ENCODE measurements at places on chromosomes 3 and 15.

GRCh38 chr15:39783244-39783820 is 691 bp upstream of the FSIP1 start:
- no peak for DNase-seq

- peak; percentile 30 for DNase-seq
These were observed 11.0 kb downstream of the SHOX2 start for GRCh38 chr3:158095111-158095813.

DNA sequence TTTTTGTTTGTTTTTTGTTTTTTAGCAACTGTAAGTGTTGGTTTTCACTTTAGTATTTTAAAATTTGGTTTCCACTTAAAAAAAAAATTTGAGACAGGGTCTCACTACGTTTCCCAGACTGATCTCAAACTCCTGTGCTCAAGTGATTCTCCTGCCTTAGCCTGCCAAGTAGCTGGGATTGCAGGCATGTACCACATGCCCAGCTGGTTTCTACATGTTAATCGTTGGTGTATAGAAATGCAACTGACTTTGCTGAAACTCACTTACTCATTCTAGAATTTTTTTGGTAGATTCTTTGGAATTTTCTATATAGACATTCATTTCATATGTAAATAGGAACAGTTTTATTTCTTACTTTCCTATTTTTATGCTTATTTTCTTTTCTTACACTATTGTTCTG is 244.7 kb upstream of the MRPL3 start:
- no peak for DNase-seq

DNA sequence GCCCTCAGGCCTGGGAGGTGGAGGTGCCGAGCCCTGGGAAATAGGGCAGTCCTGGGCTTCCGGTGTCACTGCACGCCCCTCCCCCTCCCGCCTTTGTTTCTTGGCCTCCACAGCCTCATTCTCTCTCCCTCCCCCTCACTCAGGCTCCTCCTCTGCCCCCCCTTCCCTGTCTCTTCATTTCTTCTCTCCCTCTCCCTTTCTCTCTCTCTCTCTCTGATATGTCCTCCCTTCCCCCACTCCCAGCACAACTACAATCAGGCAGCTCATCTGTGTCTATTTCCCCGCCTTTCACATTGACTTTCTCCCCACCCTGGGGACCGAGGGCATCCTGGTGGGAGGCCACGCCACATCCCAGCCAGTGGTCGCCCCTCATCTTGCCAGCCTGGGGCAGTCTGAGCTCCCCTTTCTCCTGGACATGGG is 40.2 kb downstream of the IDH2 start:
- peak; percentile 80 for DNase-seq

GRCh38 chr3:184320104-184320445 is 5.7 kb downstream of the EIF4G1 start:
- peak; percentile 92 for DNase-seq

DNA sequence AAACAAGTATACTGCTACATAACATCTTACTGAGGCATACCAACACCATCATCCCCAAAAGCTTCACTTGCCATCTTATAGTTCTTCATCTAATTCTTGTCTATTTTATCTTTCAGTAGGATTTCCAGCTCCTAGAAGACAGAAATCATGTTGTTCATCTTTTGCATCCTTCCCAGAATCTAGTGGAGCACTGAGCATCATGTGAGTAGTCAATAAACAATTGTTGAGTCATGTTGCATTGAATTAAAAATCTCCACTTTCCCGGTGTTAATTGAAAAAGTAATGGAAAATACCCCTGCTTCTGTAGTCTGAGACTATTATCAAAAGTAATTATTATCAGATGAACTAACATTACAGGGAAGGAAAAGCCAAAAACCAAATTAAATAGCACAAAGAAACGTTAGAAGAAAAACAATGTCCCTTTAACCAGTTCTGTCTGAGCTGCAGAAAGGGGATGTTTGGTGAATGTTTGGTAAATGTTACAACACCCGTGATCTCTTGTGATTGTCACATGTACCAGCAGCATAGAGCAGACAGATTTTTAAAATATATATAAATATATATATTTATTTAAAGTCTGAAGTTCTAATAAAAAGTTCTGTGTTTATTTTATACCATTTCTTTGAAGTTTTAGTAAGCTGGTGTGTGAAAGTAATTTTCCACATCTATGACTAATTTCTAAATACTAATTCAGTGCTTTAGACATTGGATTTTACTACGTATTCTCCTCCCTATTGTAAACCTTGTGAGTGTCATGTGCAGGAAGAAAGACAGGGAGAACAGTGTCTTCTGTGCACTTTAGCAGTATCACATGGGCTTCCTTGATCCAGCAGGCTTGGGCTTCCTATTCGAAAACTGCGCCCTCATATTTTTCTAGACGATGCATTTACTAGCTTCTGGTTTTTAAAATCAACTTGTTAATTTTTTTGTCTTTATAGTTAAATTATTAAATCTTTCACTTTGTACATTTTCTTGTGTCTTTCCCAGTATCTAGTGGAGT is 85.6 kb downstream of the RAP2B start:
- no peak for DNase-seq

GRCh38 chr15:31934821-31935220 is 95.5 kb upstream of the CHRNA7 start:
- DNase-seq = no peak

DNA sequence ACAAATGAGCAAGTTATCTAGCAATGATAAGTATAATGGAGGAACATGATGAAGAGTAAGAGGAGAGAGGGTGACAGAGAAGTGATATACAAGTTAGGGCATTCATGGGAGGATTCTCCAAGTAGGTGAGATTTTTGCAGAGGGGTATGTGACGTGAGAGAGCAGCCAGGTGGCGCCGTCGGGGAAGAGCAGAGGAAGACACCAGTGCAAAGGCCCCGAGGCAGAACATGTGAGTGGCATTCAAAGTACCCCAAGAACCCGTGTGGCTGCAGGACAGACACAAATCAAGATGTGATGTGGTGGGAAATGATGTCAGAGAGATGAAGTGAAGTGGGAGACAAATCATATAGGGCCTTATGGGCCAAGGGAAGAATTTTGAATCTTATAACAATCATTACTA is 81.8 kb upstream of the GRM7 start:
- DNase-seq = no peak

GRCh38 chr3:50675179-50676030 is 678 bp downstream of the DOCK3 start:
- no peak for DNase-seq

DNA sequence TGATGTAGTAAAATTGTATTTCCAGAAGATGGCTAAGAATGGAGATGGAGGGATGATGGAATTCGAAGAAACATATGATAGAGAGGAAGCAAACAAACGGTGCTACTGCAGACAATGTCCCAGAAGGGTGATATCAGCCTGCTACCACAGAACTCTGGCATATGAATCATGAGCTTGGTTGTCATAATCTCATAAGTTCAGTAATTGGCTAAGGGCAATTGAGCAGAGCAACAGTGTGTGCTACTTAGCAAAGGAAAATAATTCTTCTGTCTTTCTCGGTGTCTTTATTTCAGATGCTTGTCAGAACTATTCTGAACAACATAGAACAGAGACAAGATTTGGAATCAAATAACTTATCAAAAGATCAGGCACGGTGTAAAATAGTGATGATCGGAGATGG is 407.3 kb downstream of the GBE1 start:
- DNase-seq = no peak

DNA sequence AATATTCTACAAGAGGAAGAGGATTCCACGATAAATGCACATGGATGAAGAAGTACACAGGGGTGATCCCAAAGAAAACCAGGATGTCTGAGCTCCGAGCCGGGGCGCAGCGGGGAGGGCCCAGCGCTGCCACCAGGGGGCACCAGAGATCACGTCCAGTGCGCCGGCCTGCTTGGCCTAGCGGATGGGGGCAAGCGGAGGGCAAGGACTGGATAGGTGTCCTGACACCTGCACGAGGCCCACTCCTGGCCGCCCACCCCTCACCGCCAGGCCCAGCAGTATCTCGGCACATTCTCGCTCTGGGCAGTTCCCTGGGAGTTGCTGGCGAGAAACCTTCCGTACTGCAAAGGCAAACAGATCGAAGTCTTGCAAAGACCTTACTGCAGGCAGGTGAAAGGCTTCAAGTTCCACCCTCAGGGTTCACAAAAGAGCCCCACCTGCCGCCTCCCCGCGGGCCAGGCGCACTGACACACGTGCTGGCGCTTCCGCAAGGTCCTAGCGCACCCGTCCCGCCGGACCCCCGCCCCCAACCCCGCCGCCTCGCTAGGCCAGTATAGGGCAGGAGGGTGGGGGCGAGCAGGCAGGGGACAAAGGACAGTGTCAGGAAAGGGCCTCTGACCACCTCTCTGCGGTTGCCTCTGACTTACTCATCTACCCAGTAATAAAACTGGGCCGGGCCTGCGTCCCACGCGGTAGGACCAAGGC is 3.3 kb downstream of the ANKRD63 start:
- peak; percentile 83 for DNase-seq

- no peak for DNase-seq
These were observed 112.9 kb downstream of the SEC22A start for GRCh38 chr3:123314359-123315270.

DNA sequence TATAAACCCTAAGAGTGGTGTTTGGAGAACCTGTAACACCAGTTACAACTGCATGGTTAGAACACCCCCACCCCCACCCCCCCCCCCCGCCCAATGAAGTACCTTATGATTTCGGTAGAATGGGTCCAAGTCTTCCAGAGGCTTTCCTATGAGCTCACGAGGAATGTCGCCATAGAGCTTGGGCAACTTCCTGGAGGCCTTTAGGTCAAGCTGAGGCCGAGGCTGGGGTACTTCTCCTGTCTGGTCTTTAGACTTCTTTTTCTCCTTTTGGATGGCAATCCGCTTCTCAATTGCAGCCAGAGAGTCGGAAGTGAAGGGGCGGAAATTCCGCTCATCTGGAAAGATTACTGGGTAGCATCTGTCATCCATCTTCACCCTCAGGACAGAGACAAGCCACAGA is 101.8 kb downstream of the SCN11A start:
- no peak for DNase-seq

DNA sequence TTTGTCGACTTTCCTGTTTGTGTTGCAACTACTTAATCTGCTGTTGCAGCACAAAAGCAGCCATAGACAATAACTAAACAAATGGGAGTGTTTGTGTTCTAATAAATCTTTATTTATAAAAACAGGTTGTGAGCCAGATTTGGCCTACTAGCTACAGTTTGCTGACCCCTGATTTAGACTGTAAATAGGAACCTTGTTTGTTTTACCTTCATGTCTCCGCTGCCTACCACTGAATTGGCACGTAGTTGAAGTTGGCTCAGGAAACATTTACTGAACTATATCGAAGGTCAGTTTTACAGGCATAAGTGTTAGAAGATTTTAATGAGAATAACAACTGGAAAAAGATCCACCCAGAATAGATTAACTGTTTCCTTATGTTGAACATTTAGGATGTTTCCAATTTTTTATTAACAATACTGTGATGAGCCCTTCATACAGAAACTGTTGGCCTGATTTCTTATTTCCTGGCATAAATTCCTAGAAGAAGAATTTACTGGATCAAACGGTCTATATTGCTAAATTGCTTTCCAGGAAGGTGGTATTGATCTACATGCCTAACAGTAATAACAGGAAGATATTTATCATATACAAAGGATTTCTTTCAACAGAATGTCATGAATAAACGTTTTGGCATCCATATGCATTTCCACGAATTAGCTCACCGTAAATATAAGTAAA is 156.2 kb upstream of the NR2E3 start:
- DNase-seq = no peak

DNA sequence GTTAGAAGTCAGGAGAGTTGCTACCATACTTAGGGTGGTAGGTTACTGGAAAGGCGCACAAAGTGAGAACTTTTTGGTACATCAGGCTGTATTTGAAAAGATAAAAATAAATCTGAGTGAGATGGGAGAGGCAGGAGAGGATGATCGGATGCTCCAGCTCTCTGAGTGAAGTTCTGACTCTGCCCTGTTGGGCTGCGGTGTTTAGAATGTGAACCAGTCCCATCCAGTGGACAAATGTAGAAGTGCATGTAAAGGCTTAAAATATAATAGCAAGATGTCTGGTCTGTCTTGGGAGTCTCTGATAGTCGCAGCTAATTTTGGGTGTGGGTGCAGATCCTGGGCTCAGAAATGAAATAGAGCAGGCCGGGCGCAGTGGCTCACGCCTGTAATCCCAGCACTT is 30.4 kb downstream of the ACKR2 start:
- peak; percentile 76 for DNase-seq

DNA sequence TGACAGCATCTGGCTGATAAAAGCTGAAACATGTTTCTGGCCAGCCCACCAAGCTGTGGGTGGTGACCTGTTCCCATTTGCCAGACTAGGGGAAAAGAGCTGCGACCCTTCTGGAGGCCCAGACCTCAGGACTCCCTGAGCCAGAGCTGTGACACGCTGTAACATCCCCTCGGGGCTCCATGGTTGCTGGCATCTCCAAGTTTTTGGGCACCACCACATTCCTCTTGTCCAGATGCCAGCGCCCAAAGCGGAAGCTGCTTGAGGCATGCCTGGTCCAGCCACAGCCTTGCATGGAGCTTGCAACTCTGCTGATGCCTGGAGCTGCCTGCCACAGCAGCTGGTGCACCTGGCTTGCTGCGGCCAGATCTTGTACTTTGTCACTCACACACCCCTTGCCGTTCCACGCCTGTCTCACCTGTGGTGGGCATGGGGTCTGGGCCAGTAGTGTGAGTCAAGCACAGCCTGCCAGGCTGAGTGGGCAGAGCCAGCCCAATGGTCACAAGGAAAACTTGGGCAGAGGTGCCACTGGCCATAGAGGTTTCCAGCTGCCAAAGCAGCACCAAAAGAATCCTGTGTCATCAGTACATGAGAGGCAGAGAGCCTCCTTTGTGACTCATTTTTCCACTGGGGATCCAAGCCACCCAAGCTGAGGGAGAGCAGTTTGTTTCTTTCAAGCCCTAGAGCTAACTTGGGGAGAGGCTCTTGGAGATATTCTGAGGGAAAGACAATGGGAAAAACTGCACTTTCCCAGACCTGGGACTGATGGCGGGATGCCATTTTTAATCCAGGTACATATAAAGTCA is 45.7 kb upstream of the PTX3 start:
- DNase-seq = no peak

DNA sequence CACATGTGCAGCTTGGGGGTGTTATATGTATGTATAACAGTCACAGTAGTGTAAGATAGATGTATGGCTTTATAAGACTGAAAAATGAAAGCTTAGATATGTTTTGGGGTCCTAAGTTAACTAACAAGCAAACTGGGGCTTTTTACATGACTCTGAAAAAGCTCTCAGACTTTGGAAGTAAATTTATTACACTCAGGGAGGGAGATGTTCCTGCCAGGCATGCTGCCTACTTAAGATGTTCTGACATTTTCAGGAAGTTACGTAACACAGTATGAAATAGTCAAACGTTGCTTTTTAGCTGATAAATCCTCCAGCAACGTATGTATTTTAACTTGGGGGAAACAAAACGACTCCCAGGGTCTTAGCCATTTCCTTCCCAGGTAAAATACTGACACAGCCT is 1.7 kb upstream of the IFT57 start:
- DNase-seq = no peak

DNA sequence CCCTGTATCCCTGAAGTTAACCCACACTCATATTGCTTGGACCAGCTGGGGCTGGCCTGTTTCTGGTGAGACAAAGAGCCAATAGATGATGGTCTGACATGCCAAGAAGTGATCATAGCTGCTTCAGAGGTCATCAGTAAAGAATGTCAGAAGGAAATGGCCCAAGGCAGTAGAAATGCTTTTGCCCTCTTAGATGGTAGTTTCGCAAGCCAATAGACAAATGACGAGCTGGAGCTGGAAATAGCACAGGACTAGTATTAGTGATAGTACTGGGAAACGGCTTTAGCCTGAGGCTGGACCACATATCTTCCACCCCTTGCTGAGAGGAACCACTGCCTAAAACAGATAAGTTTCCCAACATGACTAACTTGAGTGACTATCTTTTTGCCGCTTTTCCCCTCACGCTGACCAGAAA is 176.1 kb upstream of the THBS1 start:
- DNase-seq = no peak

GRCh38 chr3:98732286-98733052 is 30.7 kb upstream of the ST3GAL6 start:
- DNase-seq = peak; percentile 12

Measured in small intestine (tissue), 16 donors.